Hepatocyte (in vitro differentiated cells): ENCODE measurements at places on chromosomes 7 and 10. TPM values are rescaled to one million over a fixed set of nuclear protein-coding genes. Genes with fewer than 3 reads are reported as not detected.

PPP1R3A gene
- total RNA-seq, result 0.04 and 0.17 TPM in 2 replicates

DNA sequence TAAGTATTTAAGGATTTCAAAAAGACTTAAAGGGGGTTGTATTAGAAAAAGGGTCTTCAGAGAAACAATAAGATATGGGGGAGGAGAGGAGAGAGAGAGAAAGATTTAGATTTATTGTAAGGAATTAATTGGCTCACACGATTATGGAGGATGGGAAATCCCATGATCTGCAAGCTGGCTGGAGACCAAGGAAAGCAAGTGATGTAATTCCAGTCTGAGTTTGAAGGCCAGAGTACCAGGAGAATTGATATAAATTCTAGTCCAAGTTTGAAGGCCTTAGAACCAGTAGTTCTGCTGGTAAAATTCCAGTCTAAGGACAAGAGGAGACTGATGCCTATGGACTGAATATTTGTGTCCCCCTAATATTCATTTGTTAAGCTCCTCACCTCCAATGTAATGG, 20.6 kb upstream of the SLC13A1 start:
- H3K4me3 ChIP-seq, result no peak overlapping the region
- no peaks in the 10 kb centered on the region for H3K27me3 ChIP-seq
- no peaks in the 10 kb centered on the region for H3K36me3 ChIP-seq
- H3K4me1 ChIP-seq, result no peaks in the 10 kb centered on the region
- no peak overlapping the region for H3K27ac ChIP-seq
- no peak for DNase-seq

VAX1 gene
- not detected in 2 replicates for total RNA-seq

DNA sequence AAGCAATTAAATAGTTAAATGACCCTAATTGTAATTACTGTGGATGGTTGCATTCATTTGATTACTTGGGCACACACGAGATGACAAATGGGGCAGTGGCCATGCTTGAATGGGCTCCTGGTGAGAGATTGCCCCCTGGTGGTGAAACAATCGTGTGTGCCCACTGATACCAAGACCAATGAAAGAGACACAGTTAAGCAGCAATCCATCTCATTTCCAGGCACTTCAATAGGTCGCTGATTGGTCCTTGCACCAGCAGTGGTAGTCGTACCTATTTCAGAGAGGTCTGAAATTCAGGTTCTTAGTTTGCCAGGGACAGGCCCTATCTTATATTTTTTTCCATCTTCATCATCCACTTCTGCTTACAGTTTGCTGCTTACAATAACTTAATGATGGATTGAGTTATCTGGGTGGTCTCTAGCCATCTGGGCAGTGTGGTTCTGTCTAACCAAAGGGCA, 8.3 kb downstream of the PCBD1 start:
- no peak overlapping the region for H3K27ac ChIP-seq
- no peaks in the 10 kb centered on the region for H3K27me3 ChIP-seq
- H3K4me1 ChIP-seq, result no peaks in the 10 kb centered on the region
- peak; percentile 88 for DNase-seq

DNA sequence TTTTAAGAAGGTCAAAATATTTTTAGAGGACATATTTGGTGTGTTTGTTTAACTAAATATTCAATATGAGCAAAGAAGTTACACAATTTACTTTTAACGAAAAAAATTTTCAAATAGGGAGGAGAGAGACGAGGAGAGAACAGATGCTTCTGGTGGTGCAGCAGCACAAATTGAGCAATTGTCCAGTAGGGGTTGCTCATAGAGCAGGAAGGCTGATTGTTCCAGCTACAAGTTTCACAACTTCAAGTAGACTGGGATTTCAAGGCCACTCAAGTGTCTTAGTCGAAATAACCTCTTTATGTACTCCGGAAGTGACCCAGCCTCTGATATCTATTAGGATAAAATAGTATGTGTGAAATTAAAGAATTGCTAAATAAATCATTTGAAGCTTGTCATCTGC, 197.9 kb downstream of the HDAC9 start:
- H3K27ac ChIP-seq, result no peak overlapping the region
- no peaks in the 10 kb centered on the region for H3K36me3 ChIP-seq
- peak; percentile 74 for DNase-seq
- H3K4me1 ChIP-seq, result no peaks in the 10 kb centered on the region

UPK3B gene
- 16.8 and 25.8 TPM in 2 replicates for total RNA-seq

CREM gene
- 53.2 and 58.0 TPM in 2 replicates for total RNA-seq

DNA sequence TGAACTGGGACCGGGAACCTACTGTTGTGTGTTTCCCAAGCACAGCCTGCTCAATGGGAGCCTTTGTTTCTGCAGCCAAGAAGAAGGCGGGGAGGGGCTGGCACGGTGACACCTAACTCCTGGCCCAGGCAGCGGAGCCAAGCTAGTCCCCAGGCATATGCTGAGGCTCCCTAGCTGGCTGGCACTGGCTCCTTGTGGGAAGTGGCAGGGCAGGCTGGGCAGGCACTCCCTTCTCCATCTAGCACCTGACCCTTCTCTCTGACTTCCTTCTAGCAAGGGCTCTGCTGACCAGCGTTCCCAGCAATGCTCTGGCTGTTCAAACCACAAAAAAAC, 325.0 kb downstream of the PLXNA4 start:
- H3K36me3 ChIP-seq, result no peaks in the 10 kb centered on the region
- peak; percentile 27 for DNase-seq
- no peaks in the 10 kb centered on the region for H3K27me3 ChIP-seq
- H3K4me3 ChIP-seq, result no peak overlapping the region

DNA sequence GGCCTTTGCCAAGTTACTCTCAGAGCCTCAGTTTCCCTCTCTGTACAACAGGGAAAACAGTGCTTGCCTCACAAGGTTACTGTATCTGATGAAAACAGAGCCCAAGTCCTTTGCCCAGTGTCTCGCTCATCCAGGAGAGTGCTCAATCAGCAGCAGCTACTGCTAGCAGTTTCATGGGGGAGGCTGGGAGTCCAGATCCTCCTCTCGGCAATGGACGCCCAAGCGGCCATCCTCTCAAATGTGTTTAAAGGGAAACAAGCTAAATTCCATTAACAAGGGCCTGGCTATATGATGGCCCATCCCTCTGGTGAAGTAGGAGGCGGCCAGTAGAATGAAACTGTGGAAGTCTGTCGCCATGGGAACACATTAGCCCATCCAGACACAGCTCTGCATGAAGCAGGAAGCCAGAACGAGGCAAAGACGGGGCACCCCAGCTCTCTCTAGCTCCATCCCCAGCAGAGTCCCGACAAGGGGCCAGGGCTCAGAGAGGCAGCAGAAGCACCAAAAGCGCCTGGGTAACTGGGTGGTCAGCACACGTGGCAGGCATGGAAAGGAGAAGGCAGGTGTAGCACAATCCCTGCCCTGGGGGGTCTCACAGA, 35.2 kb downstream of the FAM53B start:
- peak overlapping the region; percentile 35 for H3K27ac ChIP-seq
- no peaks in the 10 kb centered on the region for H3K36me3 ChIP-seq
- DNase-seq, result no peak

- no peaks in the 10 kb centered on the region for H3K36me3 ChIP-seq
- no peaks in the 10 kb centered on the region for H3K27me3 ChIP-seq
- no peaks in the 10 kb centered on the region for H3K4me1 ChIP-seq
- peak; percentile 47 for DNase-seq
- H3K27ac ChIP-seq, result peak overlapping the region; percentile 10
- no peak overlapping the region for H3K4me3 ChIP-seq
Measured at GRCh38 chr7:143492043-143492471, 14.4 kb downstream of the TAS2R41 start.

DNA sequence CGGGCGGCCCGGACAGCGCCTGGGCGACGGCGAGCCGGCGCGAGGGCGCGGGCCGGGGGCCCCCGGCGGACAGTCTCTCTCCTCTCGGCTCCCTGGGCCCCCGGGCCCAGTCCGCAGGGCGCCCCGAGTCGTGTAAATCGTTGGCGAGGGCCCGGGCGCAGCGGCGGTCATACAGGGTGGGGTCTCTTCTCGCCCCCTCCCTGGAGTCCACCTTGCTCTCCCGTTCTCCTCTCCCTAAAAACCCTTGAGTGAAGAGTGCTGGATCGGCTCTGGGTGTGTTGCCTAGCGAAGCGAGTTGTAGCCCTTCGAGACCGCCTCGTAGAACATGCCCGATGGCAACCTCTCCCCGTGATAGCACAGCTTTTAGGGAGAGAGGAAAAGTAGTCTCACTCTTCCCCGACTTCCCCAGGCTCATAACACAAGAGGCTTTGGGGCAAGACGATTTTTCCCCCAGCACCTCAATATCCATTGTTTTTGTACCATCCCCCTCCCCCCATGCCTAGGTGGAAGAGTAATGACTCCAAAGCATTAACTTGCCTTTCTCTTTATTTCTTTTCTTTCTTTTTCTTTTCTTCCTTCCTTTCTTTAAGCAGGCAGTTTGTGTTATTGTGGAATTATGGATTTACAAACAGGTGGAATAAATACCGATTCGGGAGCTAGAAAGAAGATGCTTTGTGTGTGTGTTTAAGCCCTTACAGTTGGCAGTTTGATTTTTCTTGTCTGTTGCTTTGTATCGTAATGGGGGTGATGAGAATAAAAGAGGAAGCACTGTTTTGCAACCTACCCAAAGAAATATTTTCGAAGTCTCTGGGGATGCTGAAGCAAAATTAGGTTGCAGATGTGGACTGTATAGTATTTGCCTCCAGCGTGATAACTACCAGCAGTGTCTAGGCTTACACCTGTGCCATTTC, 822 bp downstream of the SHOC2 start:
- peak overlapping the region; percentile 54 for H3K4me3 ChIP-seq
- DNase-seq, result peak; percentile 52
- peaks cover 15% of the 10 kb centered on the region for H3K4me1 ChIP-seq
- H3K27me3 ChIP-seq, result no peaks in the 10 kb centered on the region
- H3K27ac ChIP-seq, result peak overlapping the region; percentile 94

DNA sequence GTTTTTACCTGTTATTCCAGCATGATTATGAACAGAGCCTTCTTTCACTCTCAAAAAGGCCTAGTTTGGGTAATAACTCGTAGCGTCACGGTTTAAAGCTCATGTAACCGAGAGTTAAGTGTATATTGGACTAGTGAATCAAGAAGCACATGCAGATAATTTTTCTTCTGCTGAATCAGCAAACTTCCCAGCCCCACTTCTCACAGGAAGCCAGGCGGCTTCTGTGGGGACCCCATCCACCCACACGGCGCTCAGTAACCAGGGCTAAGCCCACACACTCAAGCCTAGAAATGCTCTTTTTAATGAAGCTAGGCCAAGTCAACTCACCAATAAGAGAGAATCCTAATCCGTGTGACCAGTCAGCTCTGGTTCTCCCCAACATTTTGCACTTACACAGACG, 191.2 kb upstream of the MGMT start:
- no peaks in the 10 kb centered on the region for H3K4me1 ChIP-seq
- no peaks in the 10 kb centered on the region for H3K27me3 ChIP-seq
- DNase-seq, result no peak
- H3K27ac ChIP-seq, result no peak overlapping the region
- no peak overlapping the region for H3K4me3 ChIP-seq

GPR85 gene
- 3.8 and 4.9 TPM in 2 replicates for total RNA-seq
